Activated T-cell treated with anti-CD3 and anti-CD28 coated beads, Interleukin-2, amount 50 U/mL, for 72 hours (primary cell): ENCODE measurements at places on chromosomes 13 and 19. TPM values are rescaled to one million over a fixed set of nuclear protein-coding genes. Genes with fewer than 3 reads are reported as not detected.

DNA sequence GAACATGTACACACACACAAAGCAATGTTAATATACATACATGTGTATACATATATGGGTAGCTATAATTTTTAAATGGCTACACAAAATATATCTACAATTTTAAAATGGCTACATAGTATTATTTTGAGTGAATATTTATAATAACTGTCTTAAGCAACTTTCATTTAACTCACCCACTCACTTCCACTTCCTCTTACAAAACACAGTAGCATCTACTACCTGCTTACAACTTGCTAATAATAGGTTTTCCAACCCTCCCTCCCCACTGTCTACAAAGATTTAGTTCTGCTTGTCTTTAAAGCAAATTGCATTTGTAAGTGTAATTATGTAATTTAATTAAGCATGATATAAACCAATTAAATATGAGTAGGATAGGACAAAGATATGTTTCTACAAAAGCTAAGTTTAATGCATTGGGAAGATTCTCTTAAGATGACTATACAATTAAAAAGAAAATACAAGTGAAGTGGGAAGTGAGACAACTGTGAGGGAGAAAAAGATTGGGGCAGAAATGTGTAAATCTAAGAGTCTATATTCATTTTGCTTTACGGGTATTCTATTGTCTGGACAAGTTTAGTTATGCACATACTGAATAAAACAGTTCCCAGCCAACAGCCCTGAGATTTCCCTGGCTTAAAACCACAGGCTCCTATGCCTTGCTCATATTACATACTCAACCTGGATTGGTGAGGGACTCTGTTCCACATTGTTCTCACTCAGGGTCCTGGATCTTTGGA lies 583.1 kb downstream of the EFNB2 start:
- DNase-seq: no peak

GRCh38 chr13:85266331-85266730 lies 532.9 kb downstream of the SLITRK6 start:
- no peak for DNase-seq

DNA sequence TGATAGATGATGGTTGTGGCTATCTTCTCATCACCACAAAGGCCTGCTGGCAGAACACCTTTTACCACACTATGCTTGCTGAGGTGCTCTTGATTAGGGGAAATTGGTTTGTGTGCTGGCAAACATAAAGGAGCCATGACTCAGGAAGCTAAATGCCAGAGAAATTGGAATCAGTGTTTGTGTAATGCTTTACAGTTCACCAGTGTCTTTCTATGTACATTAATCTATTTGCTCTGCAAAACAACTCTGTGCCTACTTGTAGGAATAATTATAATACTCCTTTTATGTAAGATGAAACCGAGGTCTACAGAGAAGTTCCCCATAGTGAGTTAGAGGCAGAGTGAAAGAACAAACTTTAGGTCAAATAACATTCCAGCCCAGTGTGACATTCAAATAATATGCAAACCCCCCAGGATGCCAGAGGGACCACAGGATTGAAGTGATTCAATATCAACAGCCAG lies 390.5 kb upstream of the HTR2A start:
- no peak for DNase-seq

- no peak for DNase-seq
Observed at GRCh38 chr13:98416408-98416807, 160.5 kb downstream of the STK24 start.

DNA sequence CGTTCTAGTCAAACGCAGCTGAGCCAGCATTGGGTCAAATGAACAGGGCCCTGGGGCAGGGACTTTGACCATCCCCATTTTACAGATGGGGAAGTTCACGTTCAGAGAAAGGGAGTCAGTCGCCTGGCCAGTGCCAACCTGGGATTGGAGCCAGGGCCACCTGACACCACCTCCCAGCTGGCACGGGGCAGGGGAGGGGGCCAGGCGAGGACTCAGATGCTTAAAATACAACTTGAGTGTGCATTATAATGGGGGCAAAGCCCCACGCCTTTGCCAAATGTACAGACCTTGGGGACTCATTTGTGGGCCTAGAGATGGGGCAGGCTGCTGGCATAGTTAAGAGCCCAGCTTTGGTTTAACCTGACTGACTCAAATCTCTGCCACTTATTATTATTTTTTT lies 14.6 kb downstream of the PRR12 start:
- no peak for DNase-seq

DNA sequence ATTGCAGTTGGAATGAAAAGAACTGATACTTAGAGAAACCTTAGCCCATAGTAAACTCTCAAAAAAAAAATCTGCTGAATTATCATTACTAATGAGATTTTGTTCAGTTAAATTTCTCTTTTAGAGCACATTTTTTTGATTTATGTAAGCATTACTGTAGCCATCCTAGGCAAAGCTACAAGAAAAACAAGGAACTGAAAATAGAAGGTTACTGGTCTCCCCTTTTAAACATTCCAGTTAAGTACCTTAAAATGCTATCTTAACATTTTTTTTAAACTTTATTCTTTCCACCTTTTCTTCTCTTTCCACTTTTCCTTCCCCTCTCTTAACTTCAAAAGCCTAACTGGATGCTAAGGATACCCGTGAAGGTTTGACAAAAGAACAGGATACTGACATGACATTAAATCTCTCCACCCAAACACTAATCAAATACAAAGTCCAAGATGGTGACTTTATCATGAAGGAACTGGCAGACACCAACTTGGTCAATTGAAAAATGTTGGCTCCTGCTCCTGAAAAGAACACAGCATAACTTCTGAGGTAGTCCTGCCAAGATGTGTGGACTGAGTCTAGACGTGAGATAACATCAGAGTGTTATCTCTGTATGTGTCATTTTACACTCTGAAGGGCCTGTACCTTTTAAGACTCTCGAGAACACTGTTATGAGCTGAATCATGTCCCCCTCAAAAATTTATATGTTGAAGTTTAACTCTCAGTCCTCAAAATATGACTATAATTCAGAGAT lies 29.5 kb upstream of the SACS start:
- no peak for DNase-seq

DNA sequence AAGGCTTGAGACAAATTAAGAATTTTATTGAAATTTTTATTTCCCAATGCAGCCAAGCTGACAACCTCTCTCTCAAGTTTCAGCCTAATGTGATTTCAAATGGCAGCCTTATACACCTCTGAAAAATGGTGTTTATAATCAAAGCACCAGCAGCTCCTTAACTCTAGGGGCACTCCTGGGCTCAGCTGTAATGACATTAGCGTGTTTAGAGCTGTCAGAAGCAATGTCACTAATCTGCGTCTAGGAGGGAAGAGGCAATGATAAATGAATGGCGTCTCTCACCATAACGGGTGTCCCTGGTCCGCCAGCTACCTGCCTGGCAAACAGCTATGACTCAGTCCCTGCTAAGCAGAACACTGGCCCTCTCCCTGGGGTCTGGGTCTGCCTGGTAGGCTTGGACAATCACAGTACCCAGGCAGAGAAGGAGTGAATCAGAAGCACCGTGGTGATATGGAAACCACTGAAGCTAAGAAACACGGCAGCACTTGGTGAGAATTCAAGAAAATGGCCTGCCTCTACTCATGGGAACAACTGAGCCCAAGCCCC lies 131.8 kb upstream of the VSTM2B start:
- no peak for DNase-seq

- peak; percentile 60 for DNase-seq
Observed at GRCh38 chr13:30429721-30430694, 7.7 kb downstream of the UBE2L5 start.

DNA sequence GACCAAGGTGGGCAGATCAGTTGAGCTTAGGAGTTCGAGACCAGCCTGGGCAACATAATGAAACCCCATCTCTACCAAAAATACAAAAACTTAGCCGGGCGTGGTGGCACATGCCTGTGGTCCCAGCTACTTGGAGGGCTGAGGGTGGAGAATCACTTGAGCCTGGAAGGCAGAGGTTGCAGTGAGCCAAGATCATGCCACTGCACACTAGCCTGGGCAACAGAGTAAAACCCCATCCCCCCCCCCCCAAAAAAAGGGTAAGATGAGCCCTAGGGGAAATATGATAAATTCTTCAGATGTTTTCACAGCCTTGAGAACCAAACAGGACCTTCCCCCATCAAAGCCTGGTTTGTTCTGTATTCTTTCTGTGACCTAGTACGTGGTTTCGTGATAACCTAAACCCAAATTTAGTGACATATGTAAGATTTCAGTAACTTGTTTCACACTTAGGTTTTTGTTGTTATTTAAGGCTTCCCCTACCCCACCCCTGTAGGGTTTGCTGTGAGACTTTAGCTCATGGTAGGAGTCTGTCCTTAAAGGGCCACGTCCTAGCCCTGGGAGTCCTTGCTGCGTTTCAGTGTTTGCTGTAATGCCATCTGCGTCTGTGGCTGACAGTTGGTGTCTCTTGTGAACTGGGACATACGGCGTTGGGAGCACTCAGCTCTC lies 49.6 kb downstream of the MYO9B start:
- peak; percentile 12 for DNase-seq

DNA sequence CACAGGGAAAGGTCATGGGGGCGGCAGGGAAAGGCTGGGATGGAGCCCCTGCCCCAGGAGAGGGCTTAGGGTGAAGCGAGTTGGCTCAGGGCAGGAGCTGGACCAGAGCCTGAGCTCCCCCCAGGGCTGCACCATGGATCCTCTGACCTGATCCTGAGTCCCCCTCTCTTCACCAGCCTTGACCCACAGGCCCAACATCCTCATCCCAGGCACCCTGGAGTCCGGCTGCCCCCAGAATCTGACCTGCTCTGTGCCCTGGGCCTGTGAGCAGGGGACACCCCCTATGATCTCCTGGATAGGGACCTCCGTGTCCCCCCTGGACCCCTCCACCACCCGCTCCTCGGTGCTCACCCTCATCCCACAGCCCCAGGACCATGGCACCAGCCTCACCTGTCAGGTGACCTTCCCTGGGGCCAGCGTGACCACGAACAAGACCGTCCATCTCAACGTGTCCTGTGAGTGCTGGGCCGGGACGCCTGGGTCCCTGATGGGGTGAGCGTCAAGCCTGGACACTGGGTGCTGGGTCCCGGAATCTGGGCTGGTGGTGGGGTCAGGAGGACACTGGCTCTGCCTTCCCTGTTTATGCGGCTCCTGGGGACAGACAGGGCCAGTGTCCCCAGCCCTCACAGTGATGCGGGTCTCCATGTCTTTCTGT lies 842 bp downstream of the SIGLEC9 start:
- DNase-seq: no peak

- DNase-seq: no peak
Observed at GRCh38 chr13:67792151-67792676, 562.1 kb upstream of the PCDH9 start.

- DNase-seq: no peak
Observed at GRCh38 chr19:54667217-54667616, 4.4 kb downstream of the LILRB4 start.

GRCh38 chr13:102273111-102273510 lies 128.7 kb downstream of the FGF14 start:
- no peak for DNase-seq

DNA sequence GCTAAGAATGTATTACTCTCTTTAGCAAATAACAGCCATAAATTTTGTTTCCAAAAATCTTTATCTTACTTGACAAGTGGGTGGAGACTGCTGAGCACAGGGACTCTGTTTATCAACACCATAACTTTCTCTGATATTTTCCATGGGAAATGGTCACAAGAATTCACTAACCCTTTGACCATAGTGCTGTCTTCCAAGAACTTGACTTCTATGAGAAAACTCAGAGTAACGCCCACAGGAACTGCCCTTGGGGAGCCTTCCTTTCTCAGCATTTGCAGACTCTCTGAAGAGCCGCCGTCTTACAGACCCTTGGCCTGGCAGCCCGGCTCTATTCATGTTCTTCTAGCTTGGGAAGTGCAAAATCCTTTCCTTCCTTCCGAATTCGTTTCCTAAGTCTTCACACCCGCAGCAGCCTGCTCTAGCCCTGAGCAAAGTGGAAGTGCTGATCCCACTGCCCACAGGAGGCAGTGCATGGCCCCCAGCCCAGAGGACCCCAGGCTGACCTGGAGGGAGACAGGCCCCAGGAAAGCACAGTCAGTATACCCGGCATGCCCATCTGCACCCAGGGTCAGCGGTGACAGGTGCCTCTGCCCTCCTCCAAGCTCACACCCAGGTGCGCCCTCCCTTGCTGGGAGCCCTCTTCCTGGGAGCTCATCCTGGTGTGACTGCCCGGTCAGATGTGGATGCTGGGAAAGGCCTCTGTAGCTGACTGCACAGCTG lies 10.2 kb downstream of the GAS6 start:
- DNase-seq: no peak

DNA sequence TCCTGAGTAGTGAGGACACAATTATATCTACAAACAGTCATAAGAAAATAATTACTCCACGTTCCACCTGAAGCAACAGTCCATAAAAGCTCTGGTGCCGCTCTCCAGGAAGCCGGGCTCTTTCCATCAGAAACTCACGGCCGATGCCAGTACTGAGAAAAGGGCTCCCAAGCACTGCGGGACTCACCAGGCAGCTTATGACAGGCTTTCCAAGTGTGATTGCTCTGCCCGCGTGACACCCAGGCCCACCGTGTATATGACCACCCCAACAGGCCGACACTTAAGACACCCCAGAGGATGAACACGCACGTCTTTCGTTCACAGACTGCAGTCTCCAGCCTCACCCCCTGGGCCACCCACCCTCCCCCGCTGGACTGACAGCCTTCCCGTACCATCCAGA lies 199.0 kb downstream of the UQCRFS1 start:
- no peak for DNase-seq

Gene SCN1B
- 2.7 TPM for total RNA-seq

Gene PLD3
- total RNA-seq: 102 TPM

Gene KL
- 0.69 TPM for total RNA-seq

Gene ZNF230
- total RNA-seq: 5.5 TPM

Gene CPB2
- total RNA-seq: not detected

Gene GSX1
- not detected for total RNA-seq

Gene SYNGR4
- total RNA-seq: 0.34 TPM
